ENCODE measurements at places on chromosomes 2 and 18. TPM values are rescaled to one million over a fixed set of nuclear protein-coding genes. Genes with fewer than 3 reads are reported as not detected.

DNA sequence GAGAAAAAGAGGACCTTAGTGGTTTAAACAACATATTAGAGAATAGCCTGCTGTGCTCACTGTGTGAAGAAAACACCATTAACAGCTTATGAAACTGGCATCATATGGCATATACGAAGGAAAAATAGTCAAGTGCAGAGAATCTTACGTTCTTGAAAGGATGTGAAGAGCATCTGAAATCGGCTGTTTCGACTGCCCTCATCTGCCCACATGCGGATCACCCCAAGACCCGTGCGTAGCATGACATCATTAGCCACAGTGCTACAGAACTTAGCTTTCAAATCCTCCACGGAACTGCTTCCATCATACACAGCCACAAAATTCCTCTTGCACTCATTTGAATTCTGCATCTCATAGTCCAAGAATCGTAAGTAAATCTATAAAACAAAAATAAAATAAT, 84.3 kb downstream of the NETO1 start:
- no peak for DNase-seq

DNA sequence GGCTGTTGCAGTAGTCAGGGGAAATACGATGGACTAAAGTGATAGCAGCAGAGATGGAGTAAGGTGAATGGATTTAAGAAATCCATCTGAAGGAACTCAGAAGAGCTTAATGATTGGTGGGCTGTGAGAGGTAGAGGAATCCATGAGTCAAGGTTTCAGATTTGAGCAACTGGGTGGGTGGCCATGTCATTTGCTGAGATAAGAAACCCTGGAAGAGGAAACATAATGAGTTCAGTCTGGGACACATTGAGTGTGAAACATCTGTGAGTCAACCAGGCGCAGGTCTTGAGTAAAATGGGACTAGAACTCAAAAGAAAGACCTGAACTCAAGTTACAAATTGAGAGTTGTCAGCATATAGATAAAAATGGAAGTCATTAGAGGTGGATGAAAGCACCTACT, 19.7 kb upstream of the ASNSD1 start:
- DNase-seq = peak; percentile 56

DNA sequence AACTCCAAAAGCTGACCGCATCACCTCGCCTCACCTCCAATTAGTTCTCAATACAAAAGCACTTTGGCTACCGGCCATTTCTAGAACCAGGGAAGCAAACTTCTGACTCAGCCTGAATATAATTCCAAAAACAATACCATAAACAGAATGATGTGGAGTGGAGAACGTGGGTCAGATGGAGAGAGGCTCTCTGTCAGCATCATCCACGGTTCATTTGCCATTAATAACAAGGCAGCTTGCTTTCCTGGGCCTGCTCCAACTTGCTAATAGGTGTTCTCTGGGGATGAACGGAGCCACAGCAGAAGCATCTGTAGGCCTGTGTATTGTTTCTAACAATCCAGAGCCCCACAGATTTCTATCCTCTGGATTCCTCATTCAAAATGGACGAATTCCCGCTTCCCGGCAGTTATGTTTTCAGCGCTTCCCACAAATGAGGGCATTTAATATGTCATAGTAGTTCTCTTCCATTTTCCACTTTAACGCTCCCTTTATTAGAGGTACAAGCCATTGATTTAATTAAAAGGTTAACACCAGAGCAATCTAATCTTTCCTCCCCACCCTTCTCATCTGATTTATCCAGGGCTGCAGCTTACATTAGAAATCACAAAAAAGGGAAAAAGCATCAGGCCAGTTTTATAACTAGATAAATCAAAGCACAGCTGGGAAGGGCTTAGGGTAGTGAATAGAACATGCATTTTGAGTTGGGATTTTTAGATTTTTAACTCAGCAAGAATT, 23.2 kb upstream of the CNTNAP5 start:
- no peak for DNase-seq

DNA sequence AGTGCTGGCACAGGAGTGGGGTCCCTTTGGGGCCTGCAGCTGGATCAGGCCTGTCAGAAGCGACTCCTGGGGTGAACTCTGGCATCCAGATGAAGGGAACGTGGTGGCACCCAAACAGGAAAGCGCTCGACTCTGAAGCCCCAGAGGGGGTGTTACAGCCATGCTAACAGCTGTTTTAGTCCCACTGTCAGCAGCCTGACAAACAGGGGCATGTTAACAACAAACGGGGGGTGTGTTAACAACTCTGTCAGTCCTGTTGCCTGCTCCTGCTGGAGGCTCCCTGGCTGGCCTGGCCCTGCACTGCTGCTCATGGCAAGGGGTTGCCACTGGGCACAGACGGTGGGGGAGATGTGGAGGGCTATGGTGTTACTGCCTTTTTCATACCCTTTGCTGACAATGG, 2.6 kb upstream of the RNU2-63P start:
- DNase-seq = no peak

- DNase-seq = no peak
Measured at GRCh38 chr18:10081492-10081891, 167.7 kb downstream of the VAPA start.

DNA sequence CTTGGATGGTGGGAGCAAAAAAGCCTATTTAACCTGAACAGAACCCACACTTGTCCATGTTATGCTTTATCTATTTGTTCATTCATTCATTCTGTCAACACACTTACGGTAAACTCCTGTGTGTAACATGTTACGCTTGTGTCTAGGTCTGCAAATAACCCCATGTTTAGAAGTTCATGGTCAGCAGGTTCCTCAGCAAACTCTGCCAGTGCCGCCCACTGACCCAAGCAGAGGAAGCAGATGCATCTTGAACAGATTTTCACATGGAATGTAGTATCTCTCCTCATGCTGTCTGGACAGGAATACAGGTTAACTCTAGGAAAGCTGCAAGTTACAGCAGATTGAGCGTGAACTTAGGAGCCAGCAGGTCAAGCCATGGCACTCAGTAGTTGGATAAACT, 213.7 kb upstream of the COPS8 start:
- DNase-seq = peak; percentile 4

DNA sequence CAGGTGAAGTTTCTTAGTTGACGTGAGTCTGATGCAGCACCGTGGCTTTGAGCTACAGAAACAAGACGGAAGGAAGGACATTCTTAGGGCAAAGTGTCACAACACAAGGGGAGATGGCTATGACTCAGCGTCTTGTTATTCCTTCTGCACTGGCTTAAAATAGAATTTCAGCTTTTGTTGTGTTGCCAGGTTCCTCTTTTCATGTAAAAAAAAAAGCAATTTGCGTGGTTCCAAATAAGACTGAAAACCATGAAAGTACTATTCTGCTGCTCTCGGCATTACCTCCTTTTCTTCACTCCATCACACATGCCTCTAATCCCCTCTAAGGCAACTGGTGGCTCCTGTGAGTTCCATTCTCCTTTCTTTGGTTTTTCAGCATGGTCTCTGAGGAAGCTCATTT, 150.1 kb downstream of the ANTXR1 start:
- peak; percentile 93 for DNase-seq

The NEUROD1 gene
- not detected for polyA plus RNA-seq

The KHK gene
- 0.24 TPM for polyA plus RNA-seq

The ATOH8 gene
- polyA plus RNA-seq = 12.0 TPM

The ALPG gene
- polyA plus RNA-seq = not detected

The TAF4B gene
- polyA plus RNA-seq = 1.5 TPM

The SNRNP200 gene
- 40.5 TPM for polyA plus RNA-seq

The CNTNAP5 gene
- not detected for polyA plus RNA-seq

The STPG4 gene
- polyA plus RNA-seq = not detected
